Prostate gland (tissue), 2 donors: ENCODE measurements at places on chromosomes 12 and 14. TPM values are rescaled to one million over a fixed set of nuclear protein-coding genes. Genes with fewer than 3 reads are reported as not detected.

The TDG gene
- total RNA-seq, result 11.6 TPM

The KRT85 gene
- not detected for total RNA-seq

The OR4N5 gene
- total RNA-seq, result not detected

The CLEC6A gene
- total RNA-seq, result not detected

The HOXC6 gene
- total RNA-seq, result 1.3 TPM

The ACOT4 gene
- 1.9 TPM for total RNA-seq

The B4GALNT3 gene
- 16.3 TPM for total RNA-seq

The RFLNA gene
- total RNA-seq, result 5.4 TPM

The ALX1 gene
- not detected for total RNA-seq

The FZD10 gene
- total RNA-seq, result 1.5 TPM

The PAPLN gene
- 33.1 TPM for total RNA-seq

The SPX gene
- total RNA-seq, result not detected

The CACNA1C gene
- 18.2 TPM for total RNA-seq

The KRT6C gene
- total RNA-seq, result not detected

The ASCL1 gene
- total RNA-seq, result 0.50 TPM

The IFNG gene
- not detected for total RNA-seq

The CLEC9A gene
- not detected for total RNA-seq

The FOXN4 gene
- total RNA-seq, result 4.8 TPM

The KRT79 gene
- not detected for total RNA-seq

The KIF5A gene
- total RNA-seq, result 3.7 TPM

The SPRYD4 gene
- total RNA-seq, result 2.6 TPM

The ASIC1 gene
- total RNA-seq, result 2.7 TPM

The POTEM gene
- total RNA-seq, result 18.1 TPM

The MYH7 gene
- 40.1 TPM for total RNA-seq

The ATG2B gene
- total RNA-seq, result 43.3 TPM

The SCNN1A gene
- 128 TPM for total RNA-seq

The TMCC3 gene
- total RNA-seq, result 13.5 TPM

The FAIM2 gene
- 2.8 TPM for total RNA-seq

The NTF3 gene
- total RNA-seq, result 1.0 TPM

The LMO3 gene
- total RNA-seq, result 9.6 TPM

The NUDT4 gene
- 138 TPM for total RNA-seq

The GAS2L3 gene
- 4.6 TPM for total RNA-seq

The OTX2 gene
- not detected for total RNA-seq

The RTL1 gene
- total RNA-seq, result 0.80 TPM

The PRPH gene
- total RNA-seq, result 11.4 TPM

The HAL gene
- total RNA-seq, result 0.27 TPM

The USP5 gene
- total RNA-seq, result 84.1 TPM

The LAG3 gene
- 13.1 TPM for total RNA-seq

The ARHGEF25 gene
- total RNA-seq, result 16.6 TPM
